Mucosa of descending colon (tissue), 3 donors: ENCODE measurements at places on chromosomes 7 and 10. TPM values are rescaled to one million over a fixed set of nuclear protein-coding genes. Genes with fewer than 3 reads are reported as not detected.

DNA sequence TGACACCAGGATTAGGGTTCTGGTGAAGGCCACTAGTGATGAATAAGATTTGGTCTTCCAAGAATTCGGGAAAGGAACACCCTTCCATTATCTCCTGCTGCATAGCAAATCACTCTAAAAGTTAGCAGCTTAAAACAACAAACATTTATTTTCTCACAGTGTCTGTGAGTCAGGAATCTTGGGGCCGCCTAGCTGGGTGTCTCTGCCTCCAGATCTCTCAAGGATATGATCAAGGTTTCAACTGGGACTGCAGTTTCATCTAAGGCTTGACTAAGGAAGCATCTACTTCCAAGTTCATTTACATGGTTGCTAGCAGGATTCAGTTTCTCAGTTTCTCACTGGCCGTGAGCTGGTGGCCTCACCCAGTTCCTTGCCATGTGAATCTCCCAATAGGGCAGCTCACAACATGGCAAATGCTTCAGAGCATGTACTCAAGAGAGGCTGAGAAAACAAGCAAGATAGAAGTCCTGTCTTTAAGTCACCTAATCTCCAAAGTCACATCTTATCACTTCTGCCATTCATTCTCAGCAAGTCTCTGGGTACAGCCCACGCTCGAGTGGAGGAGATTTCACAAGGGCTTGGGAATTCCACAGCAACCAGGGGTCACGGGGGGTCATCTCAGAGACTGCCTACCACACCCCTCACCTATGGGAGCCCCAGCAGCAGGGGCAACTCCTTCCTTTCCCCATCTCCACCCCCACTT is 26.8 kb downstream of the TLX1 start:
- no peak for DNase-seq

CD36 gene
- 18.4 TPM for total RNA-seq

GRCh38 chr7:18754766-18755165 is 259.2 kb downstream of the HDAC9 start:
- no peak for DNase-seq

DNA sequence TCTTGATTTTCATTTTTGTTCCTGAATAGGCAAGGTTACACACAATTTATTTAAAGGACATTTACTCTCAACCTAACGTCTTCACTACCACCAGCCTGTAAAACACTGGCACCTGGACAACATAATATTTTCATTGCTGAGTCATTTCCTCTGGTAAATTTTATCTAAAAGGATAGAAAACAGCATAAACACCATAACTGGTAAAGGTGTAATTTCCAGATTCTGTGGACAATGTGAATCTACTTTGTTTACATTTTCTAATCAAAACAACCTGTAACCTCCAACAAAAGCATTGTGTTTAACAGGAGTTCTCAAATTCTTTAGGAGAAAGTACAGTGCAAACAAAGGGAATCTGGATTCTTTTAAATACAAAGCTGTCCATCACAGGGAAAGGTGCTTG is 472.0 kb upstream of the AKR1E2 start:
- no peak for DNase-seq

- DNase-seq = no peak
Observed at GRCh38 chr7:158351051-158351450, 236.6 kb downstream of the PTPRN2 start.
